ENCODE measurements at places on chromosomes 1 and 21. TPM values are rescaled to one million over a fixed set of nuclear protein-coding genes. Genes with fewer than 3 reads are reported as not detected.

Gene PDZK1
- total RNA-seq, result 0.58 TPM

Gene MLLT11
- total RNA-seq, result 19.0 TPM

Gene LAD1
- total RNA-seq, result 0.66 TPM

Gene TLR5
- total RNA-seq, result not detected

Gene CCDC27
- total RNA-seq, result not detected

Gene RHBDL2
- 2.7 TPM for total RNA-seq

Gene CYP4A11
- total RNA-seq, result not detected

Gene PTGER3
- not detected for total RNA-seq

Gene HFM1
- total RNA-seq, result 0.09 TPM

Gene C4BPB
- total RNA-seq, result 1.1 TPM

Gene KIF2C
- 40.5 TPM for total RNA-seq

Gene HPDL
- 4.4 TPM for total RNA-seq

Gene PGBD5
- total RNA-seq, result 1.1 TPM

Gene SPTA1
- not detected for total RNA-seq

Gene TMCC2
- 3.3 TPM for total RNA-seq

Gene DAB1
- total RNA-seq, result not detected

Gene S100A7A
- not detected for total RNA-seq

Gene TNNT2
- not detected for total RNA-seq

Gene UBE2U
- total RNA-seq, result not detected

Gene PCAT6
- 3.1 TPM for total RNA-seq

Gene ADGRL2
- 15.3 TPM for total RNA-seq

Gene GJB3
- total RNA-seq, result 8.1 TPM

Gene PCNT
- 14.5 TPM for total RNA-seq

Gene F13B
- not detected for total RNA-seq

Gene TEDDM1
- total RNA-seq, result not detected

Gene ZBTB8A
- total RNA-seq, result 2.9 TPM

Gene CBS
- 12.1 TPM for total RNA-seq

Gene LY9
- 0.09 TPM for total RNA-seq

Gene PIGR
- not detected for total RNA-seq

Gene TCHH
- 0.26 TPM for total RNA-seq

Gene KRTAP11-1
- total RNA-seq, result not detected

Gene TNFRSF8
- total RNA-seq, result 0.08 TPM

Gene SH3BGR
- total RNA-seq, result 1.5 TPM

Gene RASAL2
- total RNA-seq, result 19.2 TPM

Gene MRAP
- total RNA-seq, result not detected

Gene ACKR1
- total RNA-seq, result not detected

Gene SPATA46
- total RNA-seq, result not detected

Gene PFDN2
- 113 TPM for total RNA-seq

Gene AMY1C
- not detected for total RNA-seq

Gene CFHR3
- total RNA-seq, result 0.30 TPM

Gene GUK1
- total RNA-seq, result 129 TPM

Gene FCGR1A
- not detected for total RNA-seq

Gene S100A7
- not detected for total RNA-seq

Gene TMEM125
- not detected for total RNA-seq

Gene NOS1AP
- 0.67 TPM for total RNA-seq

Gene H6PD
- 4.6 TPM for total RNA-seq

Gene TSPAN2
- total RNA-seq, result 1.8 TPM

Gene FCRL4
- total RNA-seq, result not detected

Gene GBP7
- total RNA-seq, result not detected

Gene SYCP1
- total RNA-seq, result not detected

Gene OR2T35
- not detected for total RNA-seq

Gene PADI3
- total RNA-seq, result 2.0 TPM

Gene PTPRC
- total RNA-seq, result not detected

Gene NECTIN4
- 1.6 TPM for total RNA-seq

Gene PCP4L1
- total RNA-seq, result 0.06 TPM

Gene ADCY10
- 0.17 TPM for total RNA-seq

Gene OPTC
- not detected for total RNA-seq

Gene COA6
- total RNA-seq, result 99.2 TPM

Gene VWA5B1
- total RNA-seq, result not detected

Gene GPR37L1
- total RNA-seq, result 0.15 TPM
